ENCODE measurements at places on chromosomes 12 and 14. TPM values are rescaled to one million over a fixed set of nuclear protein-coding genes. Genes with fewer than 3 reads are reported as not detected.
A peak's percentile ranks its signal among the peaks of the same experiment; 100 is the strongest.

DNA sequence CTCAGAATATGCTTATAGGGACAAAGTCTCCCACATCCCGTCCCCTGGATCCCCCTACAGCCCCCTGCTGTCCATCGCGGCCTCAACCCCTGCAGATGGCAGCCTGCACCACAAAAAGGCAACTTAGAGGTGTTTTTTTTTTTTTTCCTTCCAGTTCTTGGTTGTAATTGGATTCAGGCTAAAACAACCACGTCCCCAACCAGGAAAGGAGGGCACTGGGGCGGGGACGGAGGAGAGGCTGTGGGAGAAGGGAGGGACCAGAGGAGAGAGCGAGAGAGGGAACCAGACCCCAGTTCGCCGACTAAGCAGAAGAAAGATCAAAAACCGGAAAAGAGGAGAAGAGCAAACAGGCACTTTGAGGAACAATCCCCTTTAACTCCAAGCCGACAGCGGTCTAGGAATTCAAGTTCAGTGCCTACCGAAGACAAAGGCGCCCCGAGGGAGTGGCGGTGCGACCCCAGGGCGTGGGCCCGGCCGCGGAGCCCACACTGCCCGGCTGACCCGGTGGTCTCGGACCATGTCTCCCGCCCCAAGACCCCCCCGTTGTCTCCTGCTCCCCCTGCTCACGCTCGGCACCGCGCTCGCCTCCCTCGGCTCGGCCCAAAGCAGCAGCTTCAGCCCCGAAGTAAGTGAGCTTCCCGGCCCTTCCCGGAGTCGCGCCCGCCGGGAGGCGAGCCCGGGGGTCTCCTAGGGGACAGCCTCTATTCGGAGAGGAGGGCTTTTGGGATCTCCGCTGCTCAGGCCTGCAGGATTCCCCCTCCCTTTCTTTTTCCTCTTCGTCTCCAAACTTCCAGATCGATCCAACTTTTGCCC, at the start of gene MMP14:
TSS of gene MMP14 (plus strand) at position 285 of the 813 bp plus-strand sequence. CDS start at position 518, 233 bp downstream.
- peak; percentile 56 for DNase-seq
- H3K36me3 ChIP-seq, result peaks cover 19% of the 10 kb centered on the region
- H3K27me3 ChIP-seq, result peaks cover 21% of the 10 kb centered on the region
- H3K4me3 ChIP-seq, result peak within 1 kb of the TSS; percentile 100
- H3K27ac ChIP-seq, result peak within 1 kb of the TSS; percentile 96

- H3K27me3 ChIP-seq, result no peaks in the 10 kb centered on the region
- no peak overlapping the region for H3K4me3 ChIP-seq
- no peaks in the 10 kb centered on the region for H3K36me3 ChIP-seq
Measured at GRCh38 chr14:70096866-70097265, 91.9 kb downstream of the SLC8A3 start.

DNA sequence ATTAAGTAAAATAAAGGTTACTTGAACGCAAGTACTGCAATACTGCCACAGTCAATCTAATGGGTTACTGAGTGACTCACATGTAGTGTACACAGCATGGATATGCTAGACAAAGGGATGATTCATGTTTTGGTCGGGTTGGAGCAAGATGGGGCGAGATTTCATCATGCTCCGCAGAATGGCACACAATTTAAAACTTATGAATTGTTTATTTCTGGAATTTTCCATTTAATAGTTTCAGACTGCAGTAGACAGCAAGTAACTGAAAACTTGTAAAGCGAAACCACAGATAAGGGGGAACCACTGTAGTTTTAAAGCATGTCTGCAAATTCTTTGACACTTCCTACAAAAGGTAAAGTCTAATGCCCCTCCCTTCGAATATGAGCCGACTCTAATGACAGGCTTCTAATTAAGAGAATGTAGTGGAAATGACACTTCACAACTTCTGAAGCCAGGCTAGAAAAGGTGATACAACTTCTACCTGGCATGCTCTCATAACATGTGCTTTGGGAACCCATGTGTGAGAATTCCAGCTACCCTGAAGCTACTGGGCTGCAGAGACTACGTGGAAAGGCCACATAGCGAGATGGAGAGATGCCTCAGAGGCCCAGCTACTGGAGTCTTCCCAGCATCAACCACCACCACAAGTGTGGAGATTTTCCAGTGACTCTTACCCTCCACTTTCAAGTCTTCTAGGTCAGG, 13.9 kb upstream of the TCP11L2 start:
- no peak for DNase-seq
- H3K27ac ChIP-seq, result no peak overlapping the region
- no peaks in the 10 kb centered on the region for H3K36me3 ChIP-seq
- no peak overlapping the region for H3K4me3 ChIP-seq
- peaks cover 5% of the 10 kb centered on the region for H3K4me1 ChIP-seq

GRCh38 chr12:128286970-128287369, 20.0 kb downstream of the TMEM132C start:
- H3K4me3 ChIP-seq, result no peak overlapping the region
- peaks cover 17% of the 10 kb centered on the region for H3K36me3 ChIP-seq
- no peak overlapping the region for H3K27ac ChIP-seq

DNA sequence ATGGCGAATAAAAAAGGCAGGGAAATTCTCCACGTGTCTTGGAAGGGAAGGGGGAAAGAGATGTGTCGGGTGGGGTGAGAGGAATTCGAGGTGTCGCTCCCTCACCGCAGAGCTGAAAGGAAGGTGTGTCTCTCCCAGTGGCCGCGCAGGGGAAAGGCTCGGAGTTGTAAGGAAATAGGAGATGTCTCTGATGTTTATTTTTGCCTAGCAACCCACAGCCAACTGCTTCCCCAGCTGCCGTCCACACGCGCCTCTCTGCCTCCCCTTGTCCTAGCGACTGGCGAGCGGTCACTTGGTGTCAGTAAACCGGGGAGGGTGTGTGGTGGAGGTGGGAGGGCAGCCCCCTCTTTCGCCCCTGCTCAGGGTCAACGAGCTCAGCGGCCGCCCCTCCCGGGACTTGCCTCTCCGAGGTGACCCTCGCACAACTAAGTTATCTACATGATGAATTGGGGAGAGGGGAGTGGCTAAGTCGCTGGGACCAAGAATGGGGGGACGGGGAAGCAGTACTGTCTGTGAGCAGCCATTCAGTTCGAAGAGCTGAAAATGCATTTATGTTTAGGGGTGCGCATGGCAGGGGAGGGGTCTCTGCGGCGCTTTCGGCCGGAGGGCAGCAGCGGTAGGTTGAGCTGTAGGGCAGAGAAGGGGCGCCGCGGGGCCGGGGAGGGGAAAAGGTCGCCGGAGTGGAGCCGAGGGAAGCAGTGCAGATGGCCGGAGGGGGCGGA, 585 bp upstream of the DYRK2 start:
- peaks cover 29% of the 10 kb centered on the region for H3K4me1 ChIP-seq
- H3K36me3 ChIP-seq, result peaks cover 12% of the 10 kb centered on the region
- H3K27ac ChIP-seq, result peak overlapping the region; percentile 92
- peak; percentile 66 for DNase-seq
- peaks cover 32% of the 10 kb centered on the region for H3K27me3 ChIP-seq

- no peaks in the 10 kb centered on the region for H3K27me3 ChIP-seq
- H3K4me3 ChIP-seq, result no peak overlapping the region
- H3K36me3 ChIP-seq, result no peaks in the 10 kb centered on the region
- no peak overlapping the region for H3K27ac ChIP-seq
- no peak for DNase-seq
Measured at GRCh38 chr12:59886131-59886733, 290.4 kb downstream of the SLC16A7 start.

GRCh38 chr12:89391726-89392336, 39.5 kb upstream of the DUSP6 start:
- DNase-seq, result no peak
- no peak overlapping the region for H3K4me3 ChIP-seq
- peaks cover 2% of the 10 kb centered on the region for H3K36me3 ChIP-seq
- peaks cover 3% of the 10 kb centered on the region for H3K27me3 ChIP-seq

DNA sequence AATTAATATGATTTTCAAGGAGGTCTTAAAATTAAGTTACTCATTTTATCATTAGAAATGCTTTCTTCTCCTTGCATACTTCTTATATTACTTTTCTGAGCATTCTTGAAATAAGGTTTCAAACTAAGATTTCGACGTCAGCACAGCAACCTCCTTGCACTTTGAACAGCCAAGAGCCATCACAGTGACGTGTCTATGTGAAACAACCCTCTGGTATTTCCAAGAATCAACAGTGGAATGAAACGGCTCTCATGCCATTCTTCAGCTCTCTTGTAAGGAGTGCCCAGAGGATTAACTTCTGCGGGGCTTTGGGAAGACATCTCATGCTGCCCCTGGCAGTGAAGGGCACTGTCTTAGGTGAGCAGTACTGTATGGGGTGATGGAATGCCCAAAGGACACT, 109.2 kb downstream of the EFCAB11 start:
- DNase-seq, result no peak
- H3K4me1 ChIP-seq, result no peaks in the 10 kb centered on the region
- H3K36me3 ChIP-seq, result no peaks in the 10 kb centered on the region
- H3K27ac ChIP-seq, result no peak overlapping the region
- peaks cover 2% of the 10 kb centered on the region for H3K27me3 ChIP-seq

- no peak overlapping the region for H3K27ac ChIP-seq
- H3K36me3 ChIP-seq, result no peaks in the 10 kb centered on the region
Measured at GRCh38 chr14:64337888-64338615, 43.9 kb upstream of the ESR2 start.

DNA sequence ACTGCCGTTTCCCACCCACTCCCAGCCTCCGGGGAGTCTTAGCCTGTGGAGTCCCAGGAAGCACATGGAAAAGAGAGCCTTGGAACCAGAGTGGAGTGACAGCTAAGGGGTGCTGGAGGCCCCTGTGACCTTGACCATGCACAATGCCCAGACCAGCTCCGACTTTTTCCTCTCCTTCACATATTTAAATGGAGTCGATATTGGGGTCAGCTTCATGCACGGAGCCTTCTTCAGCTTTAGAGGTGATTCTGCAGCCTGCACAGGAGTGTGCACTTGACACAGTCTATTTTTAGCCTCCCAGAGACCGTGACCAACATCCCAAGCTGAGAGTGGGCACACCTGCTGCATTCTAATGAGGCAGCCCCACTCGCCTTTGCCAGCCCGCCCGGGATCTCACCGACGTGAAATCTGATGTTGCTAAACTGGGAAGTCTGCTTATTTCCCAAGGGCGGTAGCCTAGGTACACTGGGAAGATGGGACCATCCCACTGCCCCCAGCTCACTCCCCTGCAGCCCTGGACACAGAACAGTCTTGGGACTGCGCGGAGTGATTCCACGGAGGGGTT, 47.5 kb downstream of the PRMT8 start:
- H3K27ac ChIP-seq, result no peak overlapping the region
- H3K4me1 ChIP-seq, result peaks cover 2% of the 10 kb centered on the region
- H3K27me3 ChIP-seq, result peaks cover 10% of the 10 kb centered on the region

DNA sequence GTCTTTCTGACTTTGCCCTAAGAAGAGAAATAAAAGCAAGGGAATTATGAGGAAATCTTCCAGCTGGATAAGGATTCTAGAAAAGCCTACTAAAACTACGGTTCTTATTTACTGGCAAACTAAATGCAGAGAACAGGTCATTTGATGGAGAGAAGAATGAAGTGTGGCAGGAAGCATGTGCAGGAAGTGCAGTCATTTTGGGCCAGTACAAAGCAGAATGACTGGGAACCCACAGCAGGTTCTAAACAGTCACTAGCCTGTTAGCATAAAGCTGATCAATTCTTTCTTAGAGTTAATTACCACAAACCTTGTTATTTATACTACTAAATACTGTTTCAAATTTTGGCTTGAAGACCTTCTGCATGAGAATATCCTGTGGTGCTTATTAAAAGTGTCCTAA, 36.7 kb downstream of the CFAP54 start:
- no peaks in the 10 kb centered on the region for H3K36me3 ChIP-seq
- H3K4me3 ChIP-seq, result no peak overlapping the region
- H3K27me3 ChIP-seq, result no peaks in the 10 kb centered on the region

- H3K27me3 ChIP-seq, result no peaks in the 10 kb centered on the region
- H3K36me3 ChIP-seq, result no peaks in the 10 kb centered on the region
- peaks cover 3% of the 10 kb centered on the region for H3K4me1 ChIP-seq
- H3K4me3 ChIP-seq, result no peak overlapping the region
- H3K27ac ChIP-seq, result no peak overlapping the region
Measured at GRCh38 chr14:32770422-32770821, 168.3 kb upstream of the NPAS3 start.

GRCh38 chr14:81401420-81402122, 1.4 kb upstream of the STON2 start:
- no peak for DNase-seq
- no peak overlapping the region for H3K4me3 ChIP-seq
- H3K27ac ChIP-seq, result no peak overlapping the region
- H3K4me1 ChIP-seq, result peaks cover 3% of the 10 kb centered on the region
- H3K27me3 ChIP-seq, result no peaks in the 10 kb centered on the region

GRCh38 chr14:55813630-55814029, 233.6 kb downstream of the KTN1 start:
- DNase-seq, result no peak
- no peaks in the 10 kb centered on the region for H3K4me1 ChIP-seq
- no peak overlapping the region for H3K27ac ChIP-seq
- no peaks in the 10 kb centered on the region for H3K27me3 ChIP-seq

GRCh38 chr12:122097584-122097926, 19.0 kb downstream of the MLXIP start:
- H3K36me3 ChIP-seq, result peaks cover 5% of the 10 kb centered on the region
- DNase-seq, result peak; percentile 35
- peak overlapping the region; percentile 89 for H3K27ac ChIP-seq
- peak overlapping the region; percentile 62 for H3K4me3 ChIP-seq
- H3K4me1 ChIP-seq, result peaks cover 44% of the 10 kb centered on the region

- DNase-seq, result no peak
- H3K4me1 ChIP-seq, result no peaks in the 10 kb centered on the region
- H3K27me3 ChIP-seq, result no peaks in the 10 kb centered on the region
- no peaks in the 10 kb centered on the region for H3K36me3 ChIP-seq
Measured at GRCh38 chr14:27688841-27689444, 1077.6 kb upstream of the FOXG1 start.

DNA sequence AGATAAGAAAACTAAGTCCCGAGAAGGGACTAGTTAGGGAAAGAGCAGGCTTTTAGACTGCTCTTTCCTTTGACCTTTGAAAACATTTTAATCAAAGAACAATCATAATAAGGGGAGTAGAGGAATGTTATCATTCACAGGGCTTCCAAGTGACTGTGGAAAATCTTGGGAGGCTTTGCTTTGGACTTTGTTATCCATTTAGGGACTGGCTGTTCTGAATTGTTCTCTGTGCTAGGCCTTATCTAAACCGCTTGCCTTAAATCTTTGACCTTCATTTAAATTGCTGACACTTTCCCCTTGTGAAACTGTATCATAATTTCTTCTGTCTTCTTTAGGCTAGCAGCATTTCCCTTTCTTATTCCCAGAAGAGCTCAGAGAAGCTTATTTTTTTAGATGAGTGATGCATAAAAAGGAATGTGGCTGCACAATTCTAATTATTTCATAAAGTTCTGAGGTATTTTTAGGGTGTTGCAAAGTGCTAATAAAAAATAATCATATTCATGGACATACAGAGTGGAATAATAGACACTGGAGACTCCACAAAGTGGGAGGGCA, 9.5 kb upstream of the CALM1 start:
- no peak overlapping the region for H3K4me3 ChIP-seq
- H3K27me3 ChIP-seq, result no peaks in the 10 kb centered on the region
- H3K36me3 ChIP-seq, result no peaks in the 10 kb centered on the region
- no peak for DNase-seq
- peaks cover 11% of the 10 kb centered on the region for H3K4me1 ChIP-seq

- H3K27ac ChIP-seq, result no peak overlapping the region
- no peaks in the 10 kb centered on the region for H3K4me1 ChIP-seq
Measured at GRCh38 chr12:104799458-104799857, 158.6 kb downstream of the SLC41A2 start.

- H3K27ac ChIP-seq, result no peak overlapping the region
- DNase-seq, result no peak
- H3K4me3 ChIP-seq, result no peak overlapping the region
- H3K27me3 ChIP-seq, result peaks cover 22% of the 10 kb centered on the region
- peaks cover 18% of the 10 kb centered on the region for H3K4me1 ChIP-seq
- H3K36me3 ChIP-seq, result peaks cover 3% of the 10 kb centered on the region
Measured at GRCh38 chr12:54129028-54129903, 59.5 kb downstream of the SMUG1 start.

GRCh38 chr14:69008421-69008884, 29.4 kb upstream of the ACTN1 start:
- no peaks in the 10 kb centered on the region for H3K4me1 ChIP-seq
- DNase-seq, result no peak
- peaks cover 11% of the 10 kb centered on the region for H3K27me3 ChIP-seq
- H3K27ac ChIP-seq, result no peak overlapping the region

KRT71 gene
- total RNA-seq, result not detected

TAS2R43 gene
- total RNA-seq, result 0.62 TPM

SPIC gene
- total RNA-seq, result not detected
